Lung (tissue), 17 donors: ENCODE measurements at places on chromosomes 7 and 10. TPM values are rescaled to one million over a fixed set of nuclear protein-coding genes. Genes with fewer than 3 reads are reported as not detected.

The INMT gene
- total RNA-seq: 157 TPM

The CTNNA3 gene
- 39.8 TPM for total RNA-seq

The KLLN gene
- total RNA-seq: 1.1 TPM

The TRIM73 gene
- 4.9 TPM for total RNA-seq

The KCND2 gene
- total RNA-seq: 1.1 TPM

The CALY gene
- not detected for total RNA-seq

- DNase-seq: peak; percentile 80
These were observed 179.5 kb downstream of the REEP3 start for GRCh38 chr10:63700631-63701156.

DNA sequence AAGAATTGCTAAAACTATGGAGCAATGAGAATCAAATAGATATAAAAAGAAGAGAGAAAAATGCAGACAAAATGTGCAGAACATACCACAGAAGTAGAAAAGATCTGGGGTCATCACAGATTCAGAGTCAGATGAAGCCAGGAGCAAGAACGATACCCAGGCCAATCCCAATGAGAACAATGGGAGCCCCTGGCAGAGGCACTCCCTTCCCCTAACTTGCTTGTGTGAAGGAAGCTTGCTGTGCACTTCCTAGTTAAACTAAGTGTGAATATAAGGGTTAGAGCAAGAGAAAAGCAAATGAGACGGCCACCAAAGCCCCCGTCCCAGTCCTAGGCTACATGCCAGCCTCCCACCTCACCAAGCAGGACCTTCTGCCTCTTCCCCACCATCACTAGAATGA lies 12.7 kb downstream of the PARP12 start:
- no peak for DNase-seq

DNA sequence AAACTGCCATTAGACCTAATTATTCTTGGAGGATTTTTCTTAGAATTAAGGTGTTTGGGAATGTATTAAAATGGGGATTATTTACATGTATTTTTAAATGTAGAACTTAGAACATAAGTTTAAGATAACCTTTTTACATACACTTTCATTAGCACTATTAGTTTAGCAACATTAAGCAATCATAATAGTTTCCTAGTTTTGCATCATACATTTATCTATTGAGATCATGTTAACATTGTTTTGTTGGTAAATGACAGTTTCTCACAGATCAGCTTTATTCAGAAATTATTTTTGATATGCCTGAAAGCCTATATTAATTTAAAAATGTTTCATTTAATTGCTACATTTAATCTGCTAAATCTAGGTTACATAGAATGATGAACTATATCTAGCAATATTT lies 189.7 kb upstream of the PPP1R3A start:
- no peak for DNase-seq

DNA sequence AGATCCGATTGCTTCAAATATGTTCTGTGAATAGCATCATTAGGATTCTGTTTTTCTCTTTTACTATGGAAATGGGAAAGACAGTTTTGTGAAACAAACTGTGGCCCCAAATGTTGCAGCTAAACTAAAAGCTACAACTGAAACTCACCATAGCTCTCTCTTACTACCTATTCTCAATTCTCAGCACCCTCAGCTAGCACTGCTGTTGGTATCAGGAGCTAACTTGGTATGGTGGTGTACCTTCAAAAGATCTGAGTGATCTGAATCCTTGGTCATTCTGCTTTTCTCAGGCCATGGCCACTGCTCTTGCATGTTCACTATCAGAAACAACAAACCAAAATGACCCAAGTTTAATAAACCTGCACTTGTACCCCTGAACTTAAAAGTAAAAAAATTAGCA lies 1208.0 kb downstream of the SORCS1 start:
- DNase-seq: no peak

DNA sequence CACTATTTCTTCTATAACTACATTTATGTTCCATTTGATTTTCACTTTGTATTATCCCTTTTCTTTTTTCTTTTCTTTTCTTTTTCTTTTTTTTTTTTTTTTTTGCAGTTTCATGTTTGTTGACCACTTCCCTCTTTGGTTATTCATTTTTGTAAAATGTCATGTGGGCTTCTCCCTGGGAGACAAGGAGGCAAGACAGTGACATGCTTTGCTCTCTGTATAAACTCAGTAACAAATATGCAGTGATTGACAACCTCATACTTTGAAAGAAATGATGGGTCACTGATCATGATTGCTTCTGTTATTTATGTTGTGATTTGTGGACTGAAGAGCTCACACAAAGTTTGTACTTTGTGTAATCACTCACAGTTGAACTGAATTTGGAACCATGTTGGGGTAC lies 90.2 kb upstream of the ABI1 start:
- no peak for DNase-seq

DNA sequence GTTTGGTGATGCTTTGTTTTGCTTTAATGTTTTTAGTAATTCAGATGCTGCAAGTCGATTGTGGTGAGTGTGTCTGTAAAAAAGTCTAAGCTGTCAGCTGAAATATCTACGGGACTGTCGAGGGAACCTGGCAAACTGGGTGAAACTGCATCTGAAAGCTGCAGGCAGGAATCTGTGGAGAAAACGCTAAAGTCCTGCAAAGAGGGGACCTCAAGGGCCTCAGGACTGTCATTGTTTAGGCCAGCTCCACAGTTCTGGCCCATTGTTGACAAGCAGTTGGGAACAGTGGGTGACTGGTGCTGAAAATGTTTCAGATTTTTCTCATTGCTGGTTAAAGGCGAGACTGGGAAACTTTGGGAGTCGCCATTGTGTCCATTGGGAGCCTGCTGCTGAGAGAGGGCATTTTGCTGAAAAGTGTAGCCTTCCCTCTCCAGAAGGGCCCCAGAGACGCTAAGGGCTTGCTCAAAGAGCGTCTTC lies 1.8 kb downstream of the HOXA2 start:
- DNase-seq: peak; percentile 50

DNA sequence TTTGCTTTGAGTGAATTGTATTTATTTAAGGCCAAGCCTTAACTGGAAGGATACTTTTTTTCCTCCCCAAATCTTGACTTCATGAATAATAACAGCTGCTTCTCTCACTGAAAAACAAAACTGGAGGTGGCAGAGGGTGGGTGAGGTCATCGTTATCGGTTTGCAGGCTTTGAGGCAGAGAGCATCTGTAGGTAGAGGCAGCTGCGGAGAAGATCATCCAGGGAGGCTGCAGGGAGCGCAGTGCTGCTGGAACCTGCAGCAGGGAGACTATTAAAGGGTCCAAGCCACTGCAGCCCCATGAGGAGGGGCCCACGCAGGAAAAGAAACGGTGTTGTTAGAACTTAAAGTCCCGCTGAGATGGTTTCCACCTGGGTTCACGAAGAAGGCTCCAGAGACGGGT lies 112.1 kb upstream of the SDK1 start:
- DNase-seq: no peak

DNA sequence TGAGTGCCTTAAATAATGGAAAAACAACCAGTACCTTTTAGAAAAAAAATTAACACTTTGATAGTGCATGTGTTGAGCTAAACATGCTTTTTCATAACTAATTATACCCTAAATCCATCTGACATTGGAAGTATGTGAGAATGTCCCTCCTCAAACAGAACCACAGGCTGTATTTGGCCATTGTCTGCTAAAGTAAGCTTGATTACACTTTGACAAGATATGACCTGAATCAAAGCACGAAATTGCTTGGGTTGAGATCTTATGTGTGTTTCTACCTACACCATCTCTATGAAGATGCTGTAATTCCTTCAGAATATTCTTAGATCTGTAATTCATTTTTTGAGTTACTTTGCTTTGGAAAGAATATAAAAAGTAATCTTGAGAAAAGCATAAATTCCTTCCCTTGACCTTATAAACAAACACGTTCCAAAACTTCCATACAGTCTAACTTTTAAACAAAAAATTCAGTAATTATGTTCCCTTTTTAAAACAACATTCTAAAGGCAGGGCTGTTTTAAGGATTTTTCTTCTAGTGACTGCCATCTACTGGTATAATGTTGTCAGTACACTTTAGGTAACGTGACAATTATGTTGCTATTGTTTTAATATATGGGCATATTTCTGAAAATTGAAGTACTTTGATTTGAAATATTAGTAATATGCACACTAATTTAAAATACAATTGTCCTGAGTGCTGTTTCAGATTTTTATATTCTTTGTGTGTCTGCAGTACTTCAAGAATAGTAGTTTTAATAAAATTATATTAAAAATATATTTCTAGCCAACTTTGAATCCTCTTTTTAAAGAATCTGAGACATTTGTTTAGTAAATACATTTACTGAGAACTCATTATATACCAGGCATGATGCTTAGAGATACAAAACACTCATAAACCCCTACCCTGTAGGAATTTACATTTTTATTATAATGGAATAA lies 20.9 kb downstream of the CD36 start:
- no peak for DNase-seq

- peak; percentile 87 for DNase-seq
These were observed 2.2 kb downstream of the GNB2 start for GRCh38 chr7:100675581-100676350.

GRCh38 chr10:70669015-70669414 lies 3.3 kb upstream of the ADAMTS14 start:
- DNase-seq: no peak

DNA sequence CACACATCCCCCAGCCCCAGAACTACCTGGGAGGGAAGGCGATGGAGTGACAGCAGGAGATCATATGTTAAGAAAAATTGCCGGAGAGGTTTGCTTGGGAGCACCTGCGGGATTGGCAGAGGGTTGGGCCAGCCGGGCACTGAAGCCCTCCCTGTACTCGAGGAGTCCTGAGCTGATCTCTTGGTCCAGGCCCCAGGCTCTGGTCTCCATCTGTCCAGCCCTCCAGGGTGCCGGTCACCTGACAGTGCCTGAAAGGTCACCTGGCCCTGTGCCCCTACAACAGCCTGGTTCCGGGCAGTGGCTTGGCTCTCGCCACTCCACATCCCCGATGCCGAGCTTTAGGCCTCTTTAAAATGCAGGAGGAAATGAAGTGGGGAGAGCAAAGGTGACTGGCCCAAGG lies 47.3 kb upstream of the PCBD1 start:
- DNase-seq: no peak

DNA sequence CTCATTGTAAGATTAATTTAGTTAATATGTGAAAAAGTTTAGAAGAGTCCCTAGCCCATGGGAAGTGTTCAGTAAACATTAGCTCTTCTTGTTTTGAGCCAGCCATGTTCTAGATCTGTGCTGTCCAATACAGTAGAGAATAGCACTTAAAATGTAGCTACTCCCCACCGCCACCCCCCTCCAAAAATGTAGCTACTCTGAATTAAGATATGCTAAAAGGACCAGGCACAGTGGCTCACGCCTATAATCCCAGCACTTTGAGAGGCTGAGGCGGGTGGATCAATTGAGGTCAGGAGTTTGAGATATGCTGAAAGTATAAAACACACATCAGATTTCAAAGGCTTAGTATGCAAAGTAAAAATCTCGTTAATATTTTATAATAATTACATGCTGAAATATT lies 47.3 kb upstream of the MXI1 start:
- DNase-seq: no peak

DNA sequence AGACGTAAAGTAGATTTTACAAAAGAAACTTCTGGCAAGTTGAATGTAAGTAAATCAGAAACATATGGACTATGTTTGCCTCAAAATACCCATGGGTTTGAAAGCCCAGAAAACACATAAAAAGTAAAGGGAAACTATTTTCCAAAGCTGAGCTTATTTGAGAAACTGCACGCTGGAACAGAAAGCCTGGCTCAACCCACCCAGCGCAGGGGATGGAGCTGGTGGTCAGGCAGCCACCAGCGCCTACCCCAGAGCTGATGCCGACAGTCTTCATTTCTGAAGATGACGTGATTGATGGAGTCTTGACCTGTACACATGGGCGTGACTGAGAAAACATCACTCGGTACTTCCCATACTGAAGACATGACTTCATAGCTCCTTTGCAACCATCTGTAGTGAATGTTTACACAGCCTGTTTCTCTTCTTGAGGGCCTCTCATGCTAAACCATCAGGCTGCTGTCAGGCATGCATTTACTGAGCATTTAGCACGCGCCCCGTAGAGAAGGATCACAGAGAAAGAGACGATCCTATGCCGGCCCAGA lies 232.6 kb upstream of the AUTS2 start:
- peak; percentile 23 for DNase-seq

DNA sequence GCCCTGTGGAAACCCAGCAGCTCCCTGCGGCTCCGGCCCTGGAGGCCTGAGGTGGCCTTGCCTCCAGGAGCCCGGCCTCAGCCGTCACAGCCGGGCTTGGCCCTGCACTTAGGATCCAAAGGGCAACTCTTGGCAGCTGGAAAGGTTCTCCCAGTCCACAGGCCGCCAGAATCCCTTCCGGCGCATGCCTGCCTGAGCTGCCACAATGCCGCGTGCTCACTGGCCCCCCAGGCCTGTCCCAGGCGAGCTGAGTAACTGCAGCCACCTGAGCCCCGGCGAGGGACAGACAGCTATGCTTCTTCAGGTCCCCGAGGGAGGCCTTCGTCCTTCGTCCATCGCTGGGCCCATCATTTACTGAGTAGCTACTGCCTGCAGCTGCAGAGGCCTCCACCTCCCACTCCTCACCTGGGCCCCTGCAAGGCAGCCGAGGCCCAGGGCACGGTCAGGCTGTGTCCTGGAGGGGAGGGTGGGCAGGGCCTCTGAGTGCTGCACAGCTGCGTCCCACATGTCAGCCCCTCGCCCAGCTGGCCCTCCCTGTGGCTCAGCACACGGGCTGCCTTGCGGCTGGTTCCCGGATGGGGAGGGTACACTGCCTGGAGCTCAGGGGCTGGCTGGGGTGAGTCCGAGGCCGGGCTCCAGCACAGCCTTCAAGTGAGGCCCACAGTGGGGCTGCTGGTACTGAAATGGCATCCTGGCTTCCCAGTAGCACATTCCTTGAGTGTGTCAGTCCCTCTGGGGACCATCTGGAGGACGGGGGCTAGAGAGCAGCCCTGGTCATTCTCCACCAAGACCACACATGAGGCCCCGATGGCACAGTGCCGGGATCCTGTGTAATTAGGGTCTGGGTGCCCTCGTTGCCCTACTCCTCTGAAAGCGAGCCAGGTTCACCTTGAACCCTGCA lies 172.5 kb downstream of the ELFN1 start:
- peak; percentile 71 for DNase-seq

- peak; percentile 30 for DNase-seq
These were observed 3.9 kb upstream of the NOBOX start for GRCh38 chr7:144407266-144407931.
